ENCODE measurements at places on chromosomes 12 and 14. TPM values are rescaled to one million over a fixed set of nuclear protein-coding genes. Genes with fewer than 3 reads are reported as not detected.

The TCL1B gene
- total RNA-seq = not detected

The STK38L gene
- 44.1 TPM for total RNA-seq

The ACACB gene
- total RNA-seq = 106 TPM

The ESPL1 gene
- total RNA-seq = 25.3 TPM

The CYP27B1 gene
- total RNA-seq = not detected

The KCNA1 gene
- total RNA-seq = 0.41 TPM

The MFAP5 gene
- 16.9 TPM for total RNA-seq

The RTN1 gene
- 2.4 TPM for total RNA-seq

The RND1 gene
- total RNA-seq = 19.1 TPM

The ANKS1B gene
- total RNA-seq = not detected

- no peak for DNase-seq
Measured at GRCh38 chr12:54140588-54141388, 48.0 kb downstream of the SMUG1 start.

- DNase-seq = no peak
Measured at GRCh38 chr12:57852200-57852599, 5.7 kb upstream of the CTDSP2 start.

DNA sequence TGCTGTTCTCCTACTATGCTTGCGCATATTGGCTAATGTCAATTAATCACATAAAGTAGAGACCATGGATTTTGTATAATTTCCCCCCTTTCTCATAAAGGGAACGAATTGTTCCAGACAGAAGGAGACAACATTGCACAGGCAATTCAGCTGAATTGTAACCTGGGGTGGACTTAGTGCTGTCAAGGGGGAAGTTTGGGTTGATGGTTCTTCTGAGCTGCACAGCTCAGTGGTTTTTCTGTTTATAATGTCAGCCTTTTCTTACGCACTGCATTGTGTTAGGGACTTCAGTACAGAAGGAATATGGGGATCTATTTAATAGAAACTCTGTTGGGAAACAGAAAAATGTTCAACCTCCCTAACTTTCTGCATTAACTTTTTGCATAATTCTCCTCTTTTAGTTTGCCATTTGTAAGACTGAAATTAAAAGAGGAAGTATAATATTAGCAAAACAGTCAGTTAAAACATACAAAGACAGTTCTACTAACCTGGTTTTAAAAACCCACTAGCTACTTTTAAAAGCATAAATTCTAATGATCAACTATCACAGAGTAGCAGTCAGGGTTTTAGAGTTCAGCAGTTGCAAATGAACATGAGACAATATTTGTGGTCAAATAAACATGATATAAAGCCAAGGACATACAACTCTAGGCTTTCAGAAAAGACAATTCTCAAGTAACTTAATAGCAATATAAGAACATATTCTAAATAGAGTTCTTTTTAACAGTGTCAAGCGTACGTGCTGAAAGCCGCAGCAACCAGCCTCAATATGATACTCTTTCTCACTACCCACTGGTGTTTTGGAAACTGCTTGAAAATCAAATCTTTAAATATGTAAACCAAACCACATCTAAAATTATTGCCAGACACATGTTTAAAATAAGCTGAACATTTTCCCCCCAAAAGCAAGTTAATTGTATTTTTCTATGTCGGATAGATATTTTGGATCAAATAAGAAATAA is 393.0 kb downstream of the FSCB start:
- no peak for DNase-seq

DNA sequence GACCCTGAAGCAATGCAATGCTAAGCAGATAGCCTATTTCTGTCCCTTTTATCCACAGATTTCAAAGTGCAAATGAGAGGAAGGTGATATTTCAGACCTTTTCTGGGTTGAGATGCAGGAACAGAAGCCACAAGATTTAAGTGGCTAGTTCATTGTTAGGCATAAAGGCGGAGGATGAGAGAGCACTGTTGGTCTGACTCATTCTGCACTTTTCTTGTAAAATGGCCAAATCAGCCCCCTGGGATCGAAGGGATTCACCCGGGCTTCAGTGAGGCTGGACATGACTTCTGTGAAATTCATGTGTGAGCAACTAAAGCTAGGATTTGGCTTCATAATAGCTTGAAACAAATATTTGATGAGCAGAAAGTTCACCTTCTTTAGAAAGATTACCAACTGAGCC is 101.9 kb upstream of the OVCH1 start:
- no peak for DNase-seq

- no peak for DNase-seq
Measured at GRCh38 chr12:89280833-89281538, 71.3 kb downstream of the DUSP6 start.

DNA sequence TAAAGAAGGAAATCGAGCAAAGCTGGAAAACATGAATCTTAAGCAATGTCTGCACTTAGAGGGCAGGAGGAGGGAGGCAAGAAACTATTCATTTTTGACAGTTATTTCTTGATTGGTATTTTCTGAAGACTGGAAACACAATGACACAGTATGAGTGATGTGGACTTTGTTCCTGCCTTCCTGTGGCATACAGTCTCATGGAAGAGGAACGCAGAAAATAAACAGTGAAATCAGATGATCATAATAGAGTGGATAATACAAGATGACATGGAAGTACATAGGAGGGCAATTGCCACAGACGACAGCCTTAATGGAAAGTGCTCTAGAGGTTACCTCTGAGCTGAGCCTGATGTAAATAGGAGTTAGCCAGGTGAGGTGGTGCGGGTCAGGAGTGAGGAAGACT is 140.4 kb upstream of the MAX start:
- DNase-seq = no peak

DNA sequence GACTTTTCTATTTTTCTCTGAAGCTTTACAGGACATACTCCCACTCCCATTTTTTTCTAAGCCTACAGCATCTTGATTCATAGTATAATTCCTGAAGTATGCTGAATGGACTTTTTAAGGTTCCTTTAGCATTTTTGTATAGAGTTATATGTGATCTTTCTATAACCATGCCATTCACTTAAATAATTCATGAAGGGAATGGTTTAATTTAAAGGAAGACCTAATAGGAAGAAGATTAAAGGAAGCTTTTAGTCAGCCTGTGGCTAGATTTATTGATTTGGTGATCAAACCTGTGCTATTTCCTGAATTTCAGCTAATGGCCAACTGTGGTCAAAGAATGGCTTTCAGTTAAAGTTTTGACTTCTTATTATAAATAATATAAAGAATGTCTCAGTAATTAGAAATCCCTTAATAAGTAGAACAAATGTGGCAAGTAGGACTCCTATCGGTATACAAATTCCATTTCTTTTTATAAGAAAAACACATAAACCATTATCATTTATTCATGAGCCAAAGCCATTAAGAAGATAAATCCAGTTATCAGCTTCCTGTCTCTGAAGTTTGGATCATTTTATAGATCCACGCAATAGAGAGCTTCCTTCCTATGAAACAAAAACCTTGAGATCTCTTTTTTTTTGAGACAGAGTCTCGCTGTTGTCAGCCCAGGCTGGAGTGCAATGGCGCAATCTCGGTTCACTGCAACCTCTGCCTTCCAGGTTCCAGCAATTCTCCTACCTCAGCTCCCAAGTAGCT is 4.0 kb upstream of the MAPK1IP1L start:
- DNase-seq = no peak

- DNase-seq = no peak
Measured at GRCh38 chr12:90020881-90021280, 312.2 kb upstream of the ATP2B1 start.

GRCh38 chr14:91167380-91167770 is 53.5 kb downstream of the DGLUCY start:
- no peak for DNase-seq

DNA sequence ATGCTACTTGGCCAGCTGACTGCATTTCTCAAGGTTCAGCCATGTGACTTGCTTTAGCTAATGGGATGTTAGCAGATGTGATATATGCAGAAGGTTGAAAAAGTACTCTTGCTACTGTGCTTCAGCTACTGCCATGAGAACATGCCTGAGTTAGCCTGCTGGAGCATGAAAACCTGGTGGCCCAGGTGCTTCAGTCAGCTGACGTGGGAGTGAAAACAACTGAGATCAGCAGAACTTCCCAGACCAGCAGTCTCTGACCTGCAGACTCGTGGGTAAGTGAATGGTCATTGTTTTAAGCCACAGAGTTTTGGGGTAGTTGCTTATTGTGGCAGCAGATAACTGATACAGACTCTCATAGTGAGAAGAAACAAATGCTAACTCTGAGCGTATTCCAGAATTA is 118.6 kb upstream of the GRIN2B start:
- DNase-seq = no peak

GRCh38 chr12:87280356-87280755 is 748.8 kb downstream of the C12orf50 start:
- no peak for DNase-seq

GRCh38 chr14:22002860-22003284 is 329.3 kb upstream of the OR4E1 start:
- peak; percentile 22 for DNase-seq

DNA sequence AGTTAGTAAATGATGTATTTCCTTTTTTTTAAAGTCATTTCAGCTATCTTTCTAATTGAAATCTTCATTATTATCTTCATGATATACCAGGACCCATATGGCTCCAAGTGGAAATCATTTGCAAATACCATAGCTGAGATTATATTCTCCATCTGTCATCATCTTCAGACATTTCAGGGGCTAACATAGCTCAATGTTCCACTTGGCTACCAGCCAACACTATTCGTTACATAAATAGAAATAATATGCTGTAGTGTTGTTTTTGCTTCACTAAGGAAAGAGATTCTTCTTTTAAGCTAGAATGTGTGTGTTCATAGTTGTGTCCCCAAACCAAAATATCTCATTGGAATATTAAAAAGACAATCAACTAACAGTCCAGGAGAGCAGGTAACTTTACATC is 225.1 kb downstream of the DIO2 start:
- DNase-seq = no peak

GRCh38 chr14:105169776-105170655 is 1.4 kb upstream of the JAG2 start:
- no peak for DNase-seq

- DNase-seq = no peak
Measured at GRCh38 chr14:105046891-105047282, 18.3 kb downstream of the GPR132 start.

GRCh38 chr12:54370171-54370730 is 6.0 kb upstream of the GPR84 start:
- peak; percentile 79 for DNase-seq

- no peak for DNase-seq
Measured at GRCh38 chr14:83470466-83470865, 1936.8 kb upstream of the SEL1L start.

DNA sequence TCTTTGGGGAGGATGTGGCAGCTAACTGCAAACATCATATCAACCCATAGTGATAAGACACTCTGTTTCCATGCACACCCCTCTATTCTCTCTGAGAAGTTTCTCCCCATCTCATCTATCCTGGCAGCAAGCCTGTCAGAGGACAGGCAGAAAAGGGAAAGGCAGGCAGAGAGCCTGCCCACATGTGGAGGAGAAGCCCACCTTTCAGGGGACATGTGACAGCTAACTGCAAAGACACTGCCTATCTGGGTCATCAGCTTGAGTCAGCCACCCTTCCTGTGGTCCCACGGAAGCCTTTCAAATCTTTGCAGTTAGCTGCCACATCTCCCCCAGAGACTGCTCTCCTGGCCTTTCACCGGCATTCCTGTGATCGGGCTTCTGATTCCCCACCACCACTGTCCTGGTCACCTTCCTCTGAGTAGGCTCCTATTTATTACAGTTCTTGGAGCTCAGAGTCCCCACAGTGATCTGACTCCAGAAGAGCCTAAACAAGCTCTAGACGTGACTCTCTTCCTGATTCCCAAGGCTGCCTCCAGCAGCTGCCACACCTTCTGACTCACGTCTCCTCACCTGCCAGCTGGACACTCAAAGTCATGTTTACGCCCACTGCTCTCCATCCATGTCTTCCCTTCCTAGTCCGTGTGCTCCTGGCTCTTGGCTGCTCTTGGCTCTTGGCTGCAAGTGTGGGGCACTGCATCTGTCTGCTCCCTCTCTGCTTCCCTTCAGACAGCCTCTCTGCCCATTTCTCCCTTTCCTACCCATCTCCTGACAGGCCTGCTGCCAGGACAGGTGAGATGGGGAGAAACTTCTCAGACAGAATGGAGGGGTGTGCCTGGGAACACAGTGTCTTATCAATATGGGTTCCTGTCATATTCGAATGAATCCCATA is 7.5 kb upstream of the KRT1 start:
- peak; percentile 22 for DNase-seq

DNA sequence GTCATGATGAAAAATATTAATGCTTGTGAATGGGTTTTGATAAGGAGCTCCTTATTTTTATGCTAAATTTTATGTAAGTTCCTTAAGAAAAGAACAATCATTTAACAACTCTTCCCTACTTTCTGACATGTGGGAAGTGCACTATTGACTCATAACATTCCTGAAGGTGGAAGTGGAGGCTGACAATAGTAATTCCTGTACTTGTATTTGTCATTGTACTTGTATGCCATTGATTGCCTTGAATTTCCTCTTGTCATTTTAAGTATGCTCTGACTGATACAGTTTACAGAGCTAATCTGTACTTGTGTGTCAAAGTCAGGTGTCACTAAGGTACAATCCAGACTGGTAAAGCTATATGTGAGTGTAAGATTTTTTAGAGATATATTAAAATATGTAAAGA is 440.0 kb downstream of the SLC16A7 start:
- no peak for DNase-seq

DNA sequence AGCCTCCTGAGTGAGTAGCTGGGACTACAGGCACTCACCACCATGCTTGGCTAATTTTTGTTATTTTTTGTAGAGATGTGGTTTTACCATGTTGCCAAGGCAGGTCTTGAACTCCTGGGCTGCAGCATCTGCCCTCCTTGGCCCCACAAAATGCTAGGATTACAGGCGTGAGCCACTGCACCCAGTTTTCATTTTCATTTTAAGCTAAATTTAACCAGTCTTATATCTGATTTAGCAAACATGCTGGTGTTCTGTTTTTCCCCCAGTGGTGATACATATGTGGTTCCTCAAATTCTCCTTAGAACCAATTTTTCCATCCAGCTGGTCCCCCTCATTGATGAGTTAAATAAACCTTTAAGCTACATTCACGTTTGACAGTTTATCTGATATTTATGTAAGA is 43.8 kb upstream of the BICD1 start:
- DNase-seq = no peak

DNA sequence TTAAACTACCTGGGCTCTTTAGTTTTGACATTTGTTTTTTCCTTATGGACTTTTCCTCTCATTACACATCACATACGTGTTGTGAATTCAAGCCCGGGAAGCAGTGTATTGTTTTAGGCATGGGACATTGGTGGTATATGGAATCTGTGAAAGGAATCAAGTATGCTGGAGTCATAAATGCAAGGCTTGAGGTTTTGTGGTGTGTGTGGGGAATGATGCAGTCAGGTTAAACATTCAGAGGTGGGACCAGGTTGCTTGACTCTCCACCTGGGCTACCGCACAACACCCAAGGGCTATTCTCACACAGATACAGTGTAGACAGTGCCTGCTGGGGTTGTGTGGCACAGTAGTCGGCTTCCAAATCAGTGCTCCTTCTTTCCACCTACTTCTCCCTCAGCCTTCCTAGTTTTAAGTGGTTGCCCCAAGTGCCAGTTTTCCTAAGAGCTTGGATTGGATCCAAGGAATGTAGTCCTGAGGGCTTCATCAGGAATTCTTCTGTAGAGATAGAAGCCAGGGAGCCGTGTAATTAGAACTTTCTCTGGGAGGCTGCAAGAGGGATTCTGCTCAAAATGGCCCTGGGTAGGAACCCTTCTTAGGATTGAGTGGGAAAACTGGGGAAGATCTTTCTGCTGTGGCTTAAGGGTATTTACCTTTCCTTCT is 243.7 kb downstream of the C12orf75 start:
- no peak for DNase-seq

- DNase-seq = peak; percentile 95
Measured at GRCh38 chr12:132593938-132594358, 16.4 kb downstream of the LRCOL1 start.

- DNase-seq = no peak
Measured at GRCh38 chr12:95546491-95546813, 4.8 kb downstream of the USP44 start.

- no peak for DNase-seq
Measured at GRCh38 chr12:11856971-11857370, 207.5 kb downstream of the ETV6 start.

Measured in transverse colon (tissue), 4 donors.